Fibroblast of villous mesenchyme (primary cell): ENCODE measurements at places on chromosomes 11 and 22. TPM values are rescaled to one million over a fixed set of nuclear protein-coding genes. Genes with fewer than 3 reads are reported as not detected.

- DNase-seq, result peak; percentile 43
Observed at GRCh38 chr11:128420265-128420664, 167.1 kb downstream of the ETS1 start.

TMEM121B gene
- total RNA-seq, result under 0.01 TPM in 2 replicates

GRCh38 chr11:100093698-100094097 is 593.4 kb upstream of the ARHGAP42 start:
- DNase-seq, result no peak

SPI1 gene
- total RNA-seq, result not detected in 2 replicates

DNA sequence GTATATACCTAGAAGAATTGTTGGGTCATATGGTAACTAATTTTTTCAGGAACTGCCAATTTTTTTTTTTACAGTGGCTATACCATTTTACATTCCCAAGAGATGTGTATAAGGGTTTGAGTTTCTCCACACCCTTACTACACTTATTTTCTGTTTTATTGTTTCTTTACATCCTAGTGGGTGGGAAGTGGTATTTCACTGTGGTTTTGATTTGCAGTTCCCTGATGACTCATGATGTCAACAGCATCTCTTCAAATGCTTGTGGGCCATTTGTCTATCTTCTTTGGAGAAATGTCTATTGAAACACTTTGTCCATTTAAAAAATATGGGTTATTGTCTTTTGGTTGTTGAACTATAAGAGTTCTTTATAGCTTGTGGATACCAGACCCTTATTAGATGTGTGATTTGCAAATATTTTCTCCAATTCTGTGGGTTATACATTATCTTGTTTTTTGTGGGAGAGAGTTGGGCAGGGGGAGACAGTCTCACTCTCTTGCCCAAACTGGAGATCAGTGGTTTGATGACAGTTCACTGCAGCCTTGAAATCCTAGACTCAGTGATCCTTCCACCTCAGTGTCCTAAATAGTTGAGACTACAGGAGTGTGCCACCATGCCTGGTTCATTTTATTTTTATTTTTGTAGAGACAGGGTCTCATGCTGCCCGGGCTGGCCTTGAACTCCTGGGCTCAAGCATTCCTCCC is 30.3 kb upstream of the PISD start:
- peak; percentile 46 for DNase-seq

ARFIP2 gene
- total RNA-seq, result 61.2 and 66.9 TPM in 2 replicates

GRIA4 gene
- total RNA-seq, result 5.2 and 12.2 TPM in 2 replicates

DNA sequence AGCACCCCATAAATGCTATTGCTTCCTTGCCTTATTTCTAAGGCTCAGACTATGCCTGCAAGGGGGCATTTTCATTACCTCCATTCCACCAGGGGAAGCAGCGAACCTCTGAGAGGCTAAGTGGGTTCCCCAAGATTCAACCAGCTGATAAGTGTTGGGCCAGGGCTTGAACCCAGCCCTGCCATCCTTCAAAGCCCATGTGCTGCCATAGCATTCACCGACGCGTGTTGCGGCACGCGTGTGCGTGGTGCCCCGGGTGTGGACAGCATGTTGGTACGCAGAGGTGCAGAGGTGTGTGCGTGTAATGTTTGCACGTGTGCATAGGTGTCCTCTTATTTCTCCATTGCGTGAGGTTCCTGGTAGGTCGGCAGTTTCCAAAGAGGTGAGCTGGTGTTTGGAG is 66.0 kb upstream of the PPARA start:
- DNase-seq, result no peak

VWA5A gene
- total RNA-seq, result 6.5 and 12.2 TPM in 2 replicates

TSKU gene
- 18.6 and 20.9 TPM in 2 replicates for total RNA-seq

GRCh38 chr11:134331354-134332188 is at the start of gene GLB1L2:
GLB1L2 (plus strand) TSS chr11:134331988; CDS start chr11:134332062, 74 bp downstream.
- DNase-seq, result peak; percentile 36

GRCh38 chr11:43408277-43408676 is 49.6 kb downstream of the TTC17 start:
- DNase-seq, result no peak

DNA sequence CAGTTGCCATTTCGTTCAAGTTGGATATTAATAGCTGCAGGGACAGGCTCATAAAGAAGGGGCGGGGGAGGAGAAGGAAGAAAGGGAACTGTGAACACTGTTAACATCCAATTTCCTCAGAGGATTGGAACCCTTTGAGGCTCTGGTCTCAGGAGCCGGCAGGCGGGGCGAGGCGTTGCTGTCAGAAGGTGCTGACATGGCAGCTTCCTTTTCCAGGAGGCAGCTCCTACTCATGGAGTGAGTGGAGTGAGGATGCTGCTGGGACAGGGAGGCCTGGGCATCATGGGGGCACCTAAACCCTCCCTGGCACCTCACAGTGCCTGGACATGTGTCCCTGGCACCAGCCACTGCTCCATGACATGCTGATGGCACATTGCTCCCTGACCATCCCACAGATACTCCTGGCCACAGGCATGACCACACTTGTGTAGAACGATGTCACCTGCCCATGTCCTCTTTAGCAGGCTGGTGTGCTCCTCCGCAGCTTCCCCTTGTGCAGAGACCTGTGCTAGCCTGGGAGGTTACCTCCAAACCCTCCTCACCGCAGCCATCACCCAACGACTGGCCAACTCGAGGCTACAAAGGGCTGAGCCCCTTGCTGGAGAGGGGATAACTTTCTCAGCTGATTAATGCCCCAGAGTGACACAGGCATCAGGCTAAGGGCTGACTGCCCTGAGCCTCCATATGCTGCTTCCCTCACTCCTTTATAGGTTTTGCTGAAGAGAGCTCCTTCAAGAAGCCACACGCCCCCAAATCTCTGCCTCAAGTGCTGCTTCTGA is 79.6 kb upstream of the NECTIN1 start:
- DNase-seq, result no peak

- no peak for DNase-seq
Observed at GRCh38 chr22:31603081-31603525, 58.9 kb downstream of the PISD start.

- DNase-seq, result peak; percentile 44
Observed at GRCh38 chr11:19370100-19370861, 129.5 kb upstream of the E2F8 start.
